ENCODE measurements at places on chromosomes 11 and 22.

DNA sequence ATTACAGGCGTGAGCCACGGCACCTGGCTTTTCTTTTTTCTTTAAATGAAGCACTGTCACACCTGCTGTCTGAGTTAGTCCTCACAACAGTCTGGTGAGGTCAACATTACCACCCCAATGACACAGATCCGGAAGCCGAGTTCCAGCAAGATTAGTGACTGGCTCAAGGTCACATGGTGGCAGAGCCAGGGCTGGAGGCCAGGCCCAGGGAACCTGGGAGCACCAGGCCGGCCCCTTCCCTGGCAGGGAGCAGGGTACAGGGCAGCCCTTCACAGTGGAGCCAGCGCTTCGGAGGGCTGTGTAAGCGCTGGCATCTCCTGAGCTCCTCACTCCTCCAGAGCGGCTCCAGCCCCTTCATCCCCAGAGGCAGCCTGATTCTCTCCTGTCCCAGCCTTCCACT is 118.7 kb downstream of the ST3GAL4 start:
- H3K4me3 ChIP-seq = no peak overlapping the region
- no peak overlapping the region for H3K27ac ChIP-seq
- H3K36me3 ChIP-seq = no peaks in the 10 kb centered on the region
- H3K27me3 ChIP-seq = peaks cover 9% of the 10 kb centered on the region
- H3K4me1 ChIP-seq = peaks cover 45% of the 10 kb centered on the region

- DNase-seq = no peak
- H3K4me3 ChIP-seq = no peak overlapping the region
- peaks cover 53% of the 10 kb centered on the region for H3K4me1 ChIP-seq
- no peaks in the 10 kb centered on the region for H3K36me3 ChIP-seq
- no peaks in the 10 kb centered on the region for H3K27me3 ChIP-seq
Observed at GRCh38 chr22:46654927-46655595, 34.9 kb downstream of the GRAMD4 start.

- peaks cover 8% of the 10 kb centered on the region for H3K27me3 ChIP-seq
- DNase-seq = no peak
- H3K4me1 ChIP-seq = peaks cover 16% of the 10 kb centered on the region
- no peak overlapping the region for H3K4me3 ChIP-seq
Observed at GRCh38 chr11:112339566-112339965, 78.9 kb upstream of the PLET1 start.

- DNase-seq = no peak
- H3K36me3 ChIP-seq = no peaks in the 10 kb centered on the region
- peaks cover 58% of the 10 kb centered on the region for H3K27me3 ChIP-seq
- H3K27ac ChIP-seq = no peak overlapping the region
Observed at GRCh38 chr11:120257346-120257745, 17.4 kb downstream of the POU2F3 start.

DNA sequence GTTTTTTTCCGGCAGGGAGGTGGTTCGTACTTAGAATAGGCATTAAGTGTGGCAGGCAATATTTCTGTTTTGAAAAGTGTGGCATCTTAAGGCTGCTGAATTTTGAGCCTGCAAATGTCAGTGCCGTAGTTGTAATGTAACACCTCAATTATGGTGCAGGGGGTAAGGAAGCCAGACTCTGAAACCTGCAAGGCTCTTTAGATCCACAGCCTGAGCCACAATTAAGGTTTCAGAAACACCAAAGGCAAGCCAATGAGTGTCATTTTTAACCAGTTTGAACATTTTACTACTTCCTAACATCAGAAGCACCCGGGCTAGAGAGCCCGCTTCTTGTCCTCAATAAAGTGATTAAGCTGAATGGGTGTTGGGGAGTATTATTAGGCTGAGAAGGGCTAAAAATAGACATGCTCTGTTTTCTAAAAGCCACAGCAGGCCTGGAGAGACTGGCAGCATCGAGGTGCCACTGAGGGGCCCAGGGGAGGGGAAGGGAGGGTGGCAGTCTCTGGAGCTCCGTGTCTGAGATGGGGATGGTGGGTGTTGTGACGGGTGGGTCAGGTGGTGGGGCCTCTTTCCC is 113.4 kb downstream of the ZBTB16 start:
- H3K4me3 ChIP-seq = peak overlapping the region; percentile 18
- no peak for DNase-seq
- H3K36me3 ChIP-seq = no peaks in the 10 kb centered on the region
- peaks cover 6% of the 10 kb centered on the region for H3K27me3 ChIP-seq
- peak overlapping the region; percentile 41 for H3K27ac ChIP-seq

DNA sequence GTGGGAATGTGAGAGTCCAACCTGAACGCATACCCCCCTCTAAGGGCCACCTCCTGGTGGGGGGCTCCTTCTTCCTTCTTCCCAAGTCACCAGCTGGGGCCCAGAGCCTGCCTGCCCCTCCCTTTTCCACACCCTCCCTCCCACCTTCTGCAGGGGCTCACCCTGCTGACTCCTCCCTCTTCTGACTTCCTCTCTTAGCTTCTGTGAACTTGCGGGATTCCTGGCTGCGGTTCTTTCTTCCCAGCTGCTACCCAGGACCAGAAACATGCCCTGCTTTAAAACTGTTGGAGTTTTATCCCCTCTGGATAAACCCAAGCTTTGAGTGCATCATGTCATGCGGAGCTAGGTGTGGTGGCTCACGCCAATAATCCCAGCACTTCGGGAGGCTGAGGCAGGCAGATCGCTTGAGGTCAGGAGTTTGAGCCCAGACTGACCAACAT is 10.2 kb downstream of the LRRC74B start:
- DNase-seq = no peak
- H3K4me1 ChIP-seq = peaks cover 45% of the 10 kb centered on the region
- H3K27me3 ChIP-seq = peaks cover 12% of the 10 kb centered on the region
- no peak overlapping the region for H3K4me3 ChIP-seq
- no peaks in the 10 kb centered on the region for H3K36me3 ChIP-seq

DNA sequence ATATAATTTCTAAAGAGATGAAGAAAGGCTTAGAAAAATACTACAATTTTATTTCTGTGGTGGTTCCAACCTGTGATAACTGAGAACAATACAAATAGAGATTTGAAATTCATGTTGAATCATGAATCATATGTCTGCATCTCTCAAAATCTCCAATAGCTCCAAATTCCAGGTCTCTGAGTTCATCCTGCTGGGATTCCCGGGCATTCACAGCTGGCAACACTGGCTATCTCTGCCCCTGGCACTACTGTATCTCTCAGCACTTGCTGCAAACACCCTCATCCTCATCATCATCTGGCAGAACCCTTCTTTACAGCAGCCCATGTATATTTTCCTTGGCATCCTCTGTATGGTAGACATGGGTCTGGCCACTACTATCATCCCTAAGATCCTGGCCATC is at the start of gene OR56B1:
Gene OR56B1, plus strand, starts transcription at position 53 of the 400 bp plus-strand sequence. Its CDS starts 69 bp downstream, at position 122.
- peaks cover 18% of the 10 kb centered on the region for H3K4me1 ChIP-seq
- no peak for DNase-seq
- H3K27ac ChIP-seq = no peak within 1 kb of the TSS
- H3K36me3 ChIP-seq = no peaks in the 10 kb centered on the region
- peaks cover 11% of the 10 kb centered on the region for H3K27me3 ChIP-seq

- no peaks in the 10 kb centered on the region for H3K27me3 ChIP-seq
- no peak overlapping the region for H3K4me3 ChIP-seq
- H3K27ac ChIP-seq = no peak overlapping the region
- DNase-seq = no peak
Observed at GRCh38 chr11:77517226-77517625, 43.3 kb upstream of the PAK1 start.

DNA sequence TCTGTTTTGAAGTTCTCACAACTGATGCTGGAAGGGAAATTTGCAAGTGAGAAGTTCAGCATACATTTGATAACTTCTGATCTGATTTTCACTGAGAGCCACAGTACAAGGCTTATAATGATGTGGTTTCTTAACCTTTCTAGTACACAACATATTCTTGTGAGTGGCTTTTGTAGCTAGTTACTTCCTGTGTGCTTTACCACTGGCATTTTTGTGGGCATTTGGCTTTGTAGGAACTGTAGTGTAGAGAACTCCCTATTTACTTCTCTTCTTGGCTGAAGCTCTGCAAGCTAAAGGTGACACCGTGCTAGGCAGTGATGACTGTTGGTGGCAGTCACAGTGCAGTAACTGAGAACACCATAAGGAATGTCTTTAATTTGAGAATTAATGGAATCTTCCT is 14.9 kb downstream of the USP47 start:
- no peak overlapping the region for H3K27ac ChIP-seq
- H3K36me3 ChIP-seq = peaks cover 48% of the 10 kb centered on the region
- H3K4me1 ChIP-seq = peaks cover 9% of the 10 kb centered on the region
- no peaks in the 10 kb centered on the region for H3K27me3 ChIP-seq

GRCh38 chr11:130873761-130874160 is 42.5 kb downstream of the SNX19 start:
- peaks cover 42% of the 10 kb centered on the region for H3K36me3 ChIP-seq
- peaks cover 7% of the 10 kb centered on the region for H3K4me1 ChIP-seq
- DNase-seq = no peak
- H3K4me3 ChIP-seq = no peak overlapping the region
- H3K27ac ChIP-seq = no peak overlapping the region

DNA sequence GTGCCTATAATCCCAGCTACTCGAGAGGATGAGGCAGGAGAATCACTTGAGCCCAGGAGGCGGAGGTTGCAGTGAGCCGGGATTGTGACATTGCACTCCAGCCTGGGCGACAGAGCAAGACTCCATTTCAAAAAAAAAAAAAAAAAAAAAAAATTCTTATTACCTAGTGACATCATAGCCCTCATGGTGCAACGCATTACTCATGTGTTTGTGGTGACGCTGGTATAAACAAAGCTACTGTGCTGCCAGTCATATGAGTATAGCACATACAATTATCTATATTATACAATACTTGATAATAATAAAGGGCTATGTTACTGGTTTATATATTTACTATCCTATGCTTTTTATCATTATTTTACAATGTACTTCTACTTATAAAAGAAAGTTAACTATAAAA is 41.2 kb downstream of the OR2AT4 start:
- no peak for DNase-seq
- H3K4me1 ChIP-seq = no peaks in the 10 kb centered on the region
- no peaks in the 10 kb centered on the region for H3K36me3 ChIP-seq
- H3K27me3 ChIP-seq = peaks cover 12% of the 10 kb centered on the region
- no peak overlapping the region for H3K27ac ChIP-seq

DNA sequence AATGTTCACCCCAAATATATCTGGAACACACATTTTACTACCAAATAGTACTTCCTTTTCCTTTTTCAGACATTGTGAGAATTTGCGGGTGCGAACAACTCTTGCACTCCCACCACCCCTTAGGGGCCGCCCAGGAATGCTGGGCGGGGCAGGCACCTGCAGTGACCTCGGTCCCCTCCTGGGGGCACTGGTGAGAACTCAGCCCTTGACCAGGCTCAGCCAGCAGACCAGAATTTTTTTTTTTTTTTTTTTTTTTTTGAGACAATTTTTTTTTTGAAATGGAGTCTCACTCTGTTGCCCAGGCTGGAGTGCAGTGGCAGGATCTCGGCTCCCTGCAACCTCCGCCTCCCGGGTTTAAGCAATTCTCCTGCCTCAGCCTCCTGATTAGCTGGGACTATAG is 75.8 kb downstream of the ARHGAP8 start:
- H3K36me3 ChIP-seq = no peaks in the 10 kb centered on the region
- no peak overlapping the region for H3K27ac ChIP-seq
- peak; percentile 65 for DNase-seq
- H3K4me1 ChIP-seq = peaks cover 5% of the 10 kb centered on the region
- H3K4me3 ChIP-seq = no peak overlapping the region

DNA sequence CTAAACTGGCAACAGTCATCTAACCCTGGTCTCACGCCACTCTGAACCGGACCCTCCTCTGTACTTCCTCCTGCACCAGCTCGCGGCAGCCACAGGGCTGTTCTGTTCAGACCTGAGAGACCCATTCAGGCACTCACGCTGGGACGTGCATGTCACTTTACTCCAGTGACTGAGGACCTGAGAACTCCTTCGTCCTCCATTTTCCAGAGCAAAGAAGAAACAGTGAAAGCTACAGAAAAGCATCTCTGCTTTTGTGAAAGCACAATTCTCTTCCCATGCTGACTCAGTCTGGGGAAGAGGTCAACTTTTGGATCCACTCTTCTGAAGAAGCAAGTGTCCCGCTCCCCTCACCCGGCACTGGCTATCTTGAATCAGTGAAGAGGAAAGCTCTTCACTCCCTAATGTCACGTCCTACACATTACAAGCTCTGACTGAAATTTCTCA is 24.5 kb downstream of the PISD start:
- DNase-seq = no peak
- peak overlapping the region; percentile 98 for H3K27ac ChIP-seq
- H3K4me3 ChIP-seq = no peak overlapping the region
- H3K36me3 ChIP-seq = peaks cover 10% of the 10 kb centered on the region
- peaks cover 3% of the 10 kb centered on the region for H3K27me3 ChIP-seq
- peaks cover 46% of the 10 kb centered on the region for H3K4me1 ChIP-seq

GRCh38 chr22:37953062-37953436 is 352 bp downstream of the C22orf23 start:
- DNase-seq = no peak
- peak overlapping the region; percentile 98 for H3K4me3 ChIP-seq
- H3K27me3 ChIP-seq = peaks cover 17% of the 10 kb centered on the region

DNA sequence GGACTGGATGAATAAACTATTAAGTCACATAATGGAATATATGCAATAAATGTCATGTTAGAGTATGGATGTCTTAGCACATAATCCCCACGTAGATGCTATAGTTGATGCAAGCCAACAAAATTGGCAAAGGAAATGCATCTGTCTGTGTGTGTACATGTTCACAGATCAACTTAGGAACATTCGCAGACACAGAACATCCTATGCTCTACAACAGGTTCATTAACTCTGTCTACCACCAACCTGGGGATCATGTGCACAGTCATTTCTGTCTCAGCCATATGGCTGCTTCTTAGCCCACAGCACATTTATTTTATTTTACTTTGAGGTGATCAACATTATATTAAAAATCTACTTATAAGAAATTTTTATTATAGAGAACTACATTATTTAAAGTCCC is 4.9 kb downstream of the MSANTD4 start:
- peaks cover 33% of the 10 kb centered on the region for H3K4me1 ChIP-seq
- no peak for DNase-seq
- H3K27me3 ChIP-seq = no peaks in the 10 kb centered on the region
- H3K36me3 ChIP-seq = peaks cover 14% of the 10 kb centered on the region

DNA sequence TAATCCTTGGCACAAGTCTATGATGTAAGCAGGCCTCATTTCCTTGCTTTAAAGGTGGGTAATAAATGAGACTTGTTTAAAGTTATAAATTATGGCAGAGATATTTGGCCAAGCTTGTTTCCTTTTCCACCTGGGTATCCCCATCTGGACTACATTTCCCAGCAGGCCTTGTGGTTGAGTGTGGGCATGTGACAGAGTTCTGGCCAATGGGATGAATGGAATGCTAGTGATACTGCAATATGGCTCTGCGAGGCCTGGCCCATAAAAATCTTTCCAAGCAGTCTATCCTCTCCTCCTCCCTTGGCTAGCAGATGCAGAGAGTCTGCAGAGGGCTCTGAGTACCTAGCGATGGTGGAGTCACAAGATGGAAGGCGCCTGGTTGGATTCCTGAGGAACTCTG is 102.5 kb downstream of the TIMP3 start:
- peak; percentile 38 for DNase-seq
- peaks cover 7% of the 10 kb centered on the region for H3K27me3 ChIP-seq
- H3K4me1 ChIP-seq = peaks cover 20% of the 10 kb centered on the region
- H3K36me3 ChIP-seq = no peaks in the 10 kb centered on the region

DNA sequence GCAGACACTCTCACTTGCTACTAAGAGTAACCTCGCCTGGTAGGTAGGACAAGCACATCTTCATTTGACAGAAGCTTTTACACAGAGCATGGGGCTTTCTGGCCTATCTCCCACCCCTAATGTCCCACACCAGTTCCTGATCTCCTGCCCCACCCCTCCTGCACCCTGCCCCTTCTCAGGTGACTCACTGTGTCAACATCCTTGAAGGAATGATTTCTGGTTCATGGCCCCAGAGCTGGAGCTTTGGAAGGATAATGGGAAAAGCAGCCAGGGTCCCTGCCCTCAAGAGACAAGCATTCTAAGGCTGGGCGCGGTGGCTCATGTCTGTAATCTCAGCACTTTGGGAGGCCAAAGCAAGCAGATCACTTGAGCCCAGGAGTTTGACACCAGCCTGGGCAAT is 47.2 kb downstream of the LRFN4 start:
- no peak overlapping the region for H3K27ac ChIP-seq
- no peak overlapping the region for H3K4me3 ChIP-seq
- H3K27me3 ChIP-seq = peaks cover 16% of the 10 kb centered on the region
- DNase-seq = no peak
- peaks cover 62% of the 10 kb centered on the region for H3K4me1 ChIP-seq
- no peaks in the 10 kb centered on the region for H3K36me3 ChIP-seq
